Activated T-cell treated with anti-CD3 and anti-CD28 coated beads for 24 hours (primary cell): ENCODE measurements at places on chromosomes 11 and 22.

GRCh38 chr11:2482204-2482603, 37.4 kb downstream of the KCNQ1 start:
- no peak for DNase-seq

GRCh38 chr11:91435694-91436395, 788.8 kb upstream of the FAT3 start:
- DNase-seq, result no peak

DNA sequence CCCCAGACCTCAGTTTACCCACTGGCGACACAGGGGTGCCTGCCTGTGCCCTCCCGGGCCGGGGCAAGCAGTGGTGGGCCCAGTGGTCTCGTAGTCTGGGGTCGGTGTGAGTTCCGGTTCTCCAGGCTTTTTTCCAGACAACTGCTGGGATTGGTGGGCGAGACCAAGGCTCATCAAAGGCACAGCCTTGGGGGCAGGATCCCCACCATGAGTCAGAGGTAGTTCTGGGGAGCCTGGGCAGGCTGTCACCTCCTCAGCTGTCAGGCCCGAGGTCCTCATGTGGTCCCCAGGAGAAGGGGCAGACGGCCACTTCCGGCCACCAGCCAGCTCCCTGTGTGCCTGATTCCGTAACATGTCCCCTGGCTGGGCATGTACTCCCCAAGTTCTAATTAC, 827 bp upstream of the MUC2 start:
- no peak for DNase-seq

GRCh38 chr11:3126901-3127691, 38.0 kb downstream of the OSBPL5 start:
- no peak for DNase-seq

DNA sequence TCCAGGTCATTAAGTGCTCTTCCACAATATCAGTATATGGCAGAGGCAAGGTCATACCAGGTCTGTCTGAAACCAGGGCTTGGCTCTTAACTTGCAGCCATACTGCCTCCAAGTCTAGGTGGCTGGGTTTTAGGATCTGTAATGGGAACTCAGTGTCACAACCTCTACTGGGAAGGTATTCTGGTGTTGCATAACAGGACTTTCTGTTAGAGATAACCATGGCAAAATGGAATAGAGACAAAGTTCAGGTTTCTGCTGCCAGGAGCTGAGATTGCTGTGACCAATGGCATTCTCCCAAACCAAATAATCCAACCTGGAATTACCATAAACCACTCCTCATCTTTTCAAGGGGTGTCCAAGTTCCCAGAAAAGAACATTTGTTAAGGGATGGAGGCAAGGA, 6.8 kb upstream of the SAA1 start:
- no peak for DNase-seq

DNA sequence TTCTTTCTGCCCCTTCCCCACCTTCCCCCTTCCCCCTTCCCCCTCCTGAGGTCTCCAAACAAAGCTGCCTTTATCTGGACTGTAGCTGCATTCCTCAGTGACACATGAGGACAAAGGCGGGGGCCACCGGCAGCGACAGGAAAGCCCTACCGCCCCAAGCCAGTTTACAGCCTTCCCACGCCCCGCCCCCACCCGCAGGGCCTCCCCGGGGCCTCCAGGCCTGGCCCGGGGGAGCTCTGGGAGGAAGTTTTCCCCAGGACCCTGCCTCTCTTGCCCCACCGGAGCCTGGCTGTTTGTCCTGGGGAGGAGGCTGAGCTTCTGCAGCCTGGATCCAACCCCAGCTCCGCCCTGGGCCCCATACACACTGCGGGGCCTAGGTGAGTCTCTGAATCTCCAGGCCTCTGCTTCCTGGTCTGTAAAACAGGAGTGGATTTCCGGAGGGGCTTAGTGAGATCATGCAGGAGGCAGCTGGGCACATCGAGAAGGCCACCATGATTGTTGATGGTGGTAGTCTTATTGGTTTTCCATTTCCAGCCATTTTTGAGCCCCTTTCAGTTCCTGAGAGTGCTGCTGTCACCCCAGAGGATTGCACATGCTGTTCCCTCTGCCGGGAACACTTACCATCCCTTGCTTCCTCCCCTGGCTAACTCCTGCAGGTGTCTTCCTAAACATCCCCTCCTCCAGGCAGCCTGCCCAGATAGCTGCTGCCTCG, 130.7 kb downstream of the MN1 start:
- no peak for DNase-seq

DNA sequence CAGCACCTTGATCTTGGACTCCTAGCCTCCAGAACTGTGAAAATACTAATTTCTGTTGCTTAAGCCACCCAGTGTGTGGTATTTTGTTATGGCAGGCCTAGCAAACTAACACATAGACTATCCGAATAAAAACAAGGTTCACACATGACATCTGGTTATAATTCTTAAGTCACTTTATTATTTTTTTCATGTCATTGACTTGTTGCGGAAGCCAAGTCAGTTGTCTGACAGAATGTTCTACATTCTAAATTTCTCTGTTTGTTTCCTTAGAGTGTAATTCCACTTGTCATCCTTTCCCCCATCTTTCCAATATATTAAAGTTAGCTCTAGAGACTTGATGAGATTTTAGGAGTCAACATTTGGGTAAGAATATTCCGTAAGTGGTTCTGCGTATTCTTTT, 40.6 kb downstream of the RAB30 start:
- DNase-seq, result no peak

DNA sequence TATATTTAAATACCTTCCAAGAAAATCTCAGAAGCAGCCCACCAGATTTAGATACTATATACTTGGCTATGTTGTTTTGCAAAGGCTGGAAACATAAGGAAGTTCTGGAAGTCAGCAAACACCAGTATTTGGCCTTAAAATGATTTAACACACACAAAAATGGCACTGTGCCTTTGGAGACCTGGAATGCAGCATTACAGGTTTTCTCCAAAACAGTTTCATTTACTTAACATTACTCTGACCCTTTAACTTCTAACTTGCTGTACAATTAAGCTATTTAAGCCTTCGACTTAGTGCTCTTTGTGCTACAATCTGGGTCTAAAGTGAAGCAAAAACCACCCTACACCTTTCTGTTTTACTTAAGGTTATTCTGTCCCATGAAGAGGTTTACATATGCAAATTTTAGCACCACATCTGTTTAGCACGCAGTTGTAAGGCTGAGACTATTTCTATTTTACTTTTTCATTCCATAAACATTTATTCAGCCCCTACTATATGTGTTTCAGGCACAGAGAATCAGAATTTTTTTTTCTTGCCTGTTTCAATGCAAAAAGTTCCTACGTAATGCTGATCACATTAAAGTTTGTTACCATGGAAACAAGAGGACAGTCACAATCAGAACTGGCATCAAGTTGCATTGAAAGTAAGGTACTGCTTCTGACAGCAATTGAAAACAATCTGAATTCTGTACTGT, 70.3 kb downstream of the MAML2 start:
- DNase-seq, result no peak

DNA sequence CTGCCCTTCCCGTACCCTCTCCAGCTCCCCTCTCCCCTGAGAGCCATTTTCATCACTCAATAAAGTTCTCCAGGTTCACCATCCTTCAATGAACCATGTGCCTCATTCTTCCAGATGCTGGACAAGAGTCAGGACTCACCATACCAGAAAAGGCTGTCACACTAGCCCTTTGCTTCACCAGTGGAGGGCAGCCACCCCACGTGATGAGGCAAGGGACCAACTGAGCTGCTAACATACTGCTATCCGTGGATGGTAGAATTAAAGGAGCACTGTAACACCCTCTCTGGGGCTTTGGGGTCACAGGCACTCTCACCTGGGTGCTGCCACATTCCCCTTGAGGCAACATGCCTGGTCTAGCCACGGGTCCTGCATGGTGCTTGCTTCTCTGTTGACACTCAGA, 13.1 kb upstream of the OR5I1 start:
- no peak for DNase-seq

GRCh38 chr11:57336111-57336666, 497 bp upstream of the SSRP1 start:
- no peak for DNase-seq

GRCh38 chr11:106187860-106188456, 110.5 kb downstream of the AASDHPPT start:
- DNase-seq, result no peak

GRCh38 chr11:33787076-33787475, 12.8 kb upstream of the FBXO3 start:
- no peak for DNase-seq

- DNase-seq, result no peak
Observed at GRCh38 chr11:35227576-35228327, 88.8 kb downstream of the CD44 start.

GRCh38 chr11:79262221-79262620, 178.6 kb downstream of the TENM4 start:
- DNase-seq, result no peak

GRCh38 chr22:19654338-19654987, 59.8 kb upstream of the SEPTIN5 start:
- no peak for DNase-seq
